ENCODE measurements at places on chromosomes 4 and X.

DNA sequence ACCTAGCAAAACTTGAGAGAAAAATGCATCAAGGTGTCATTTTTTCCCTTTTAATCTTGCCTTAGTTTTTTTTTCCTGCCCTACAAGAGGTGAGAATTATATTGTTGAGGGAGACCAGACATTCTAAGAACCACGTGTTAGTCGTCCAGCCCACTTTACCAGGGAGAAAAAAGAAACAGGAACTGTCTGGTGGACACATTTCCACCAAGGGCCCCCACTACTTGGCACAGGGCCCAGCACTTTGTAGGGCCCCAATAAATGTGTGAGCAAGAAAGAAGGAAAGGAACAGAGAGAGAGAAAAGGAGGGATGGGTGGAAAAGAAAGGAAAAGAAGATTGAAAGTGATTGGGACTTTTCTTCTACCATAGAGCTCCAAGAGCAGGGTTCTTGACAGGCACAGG is 3.9 kb upstream of the EGFL6 start:
- no peaks in the 10 kb centered on the region for H3K36me3 ChIP-seq
- H3K4me3 ChIP-seq, result no peak overlapping the region
- peaks cover 4% of the 10 kb centered on the region for H3K27me3 ChIP-seq
- no peak for DNase-seq
- H3K27ac ChIP-seq, result no peak overlapping the region

DNA sequence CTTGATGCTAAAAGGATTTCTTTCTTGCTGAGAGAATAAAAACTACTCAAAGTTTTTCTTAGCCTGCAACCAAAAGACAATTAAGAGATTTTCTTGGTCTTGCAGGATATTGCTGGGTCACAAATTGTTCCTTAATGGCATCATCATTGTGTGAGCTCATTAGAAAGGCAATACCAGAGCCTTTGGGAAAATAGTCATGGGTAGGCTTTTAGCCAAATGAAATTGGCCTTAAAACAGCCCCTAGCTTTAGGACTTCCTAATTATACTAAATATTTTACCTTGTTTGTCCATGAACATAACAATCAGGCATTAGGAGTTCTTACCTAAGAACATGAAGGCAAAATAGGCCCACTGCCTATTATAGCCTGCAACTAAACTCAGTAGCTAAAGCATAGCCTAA is 10.4 kb upstream of the FAM13A start:
- no peaks in the 10 kb centered on the region for H3K27me3 ChIP-seq
- no peak overlapping the region for H3K4me3 ChIP-seq
- no peaks in the 10 kb centered on the region for H3K4me1 ChIP-seq

- H3K27me3 ChIP-seq, result no peaks in the 10 kb centered on the region
- no peaks in the 10 kb centered on the region for H3K4me1 ChIP-seq
Measured at GRCh38 chr4:107519053-107519452, 201.0 kb downstream of the PAPSS1 start.

GRCh38 chr4:82171531-82172155 is 202.1 kb downstream of the HNRNPD start:
- H3K4me1 ChIP-seq, result no peaks in the 10 kb centered on the region
- H3K4me3 ChIP-seq, result no peak overlapping the region
- H3K27ac ChIP-seq, result no peak overlapping the region
- DNase-seq, result no peak

DNA sequence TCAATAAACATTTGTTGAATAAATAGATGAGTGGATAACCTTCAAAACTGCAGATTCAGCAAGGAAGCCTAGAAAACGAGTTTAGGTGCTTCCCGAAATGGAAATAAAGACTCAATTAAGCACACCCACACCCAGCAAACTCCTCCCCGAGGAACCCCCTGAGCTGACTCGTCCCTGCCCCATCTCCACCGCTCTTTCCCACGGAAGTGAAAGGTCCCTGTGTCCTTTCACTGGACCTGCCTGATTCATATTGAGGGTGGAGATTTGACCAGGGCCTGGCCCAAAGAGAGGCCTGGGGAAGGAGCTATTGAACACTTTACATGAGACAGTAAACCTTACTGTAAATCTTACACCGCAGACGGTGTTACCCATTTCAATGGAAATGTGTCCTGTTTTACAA is 129.1 kb downstream of the CPZ start:
- H3K36me3 ChIP-seq, result no peaks in the 10 kb centered on the region
- H3K4me1 ChIP-seq, result peaks cover 3% of the 10 kb centered on the region
- H3K27me3 ChIP-seq, result no peaks in the 10 kb centered on the region
- DNase-seq, result peak; percentile 27

DNA sequence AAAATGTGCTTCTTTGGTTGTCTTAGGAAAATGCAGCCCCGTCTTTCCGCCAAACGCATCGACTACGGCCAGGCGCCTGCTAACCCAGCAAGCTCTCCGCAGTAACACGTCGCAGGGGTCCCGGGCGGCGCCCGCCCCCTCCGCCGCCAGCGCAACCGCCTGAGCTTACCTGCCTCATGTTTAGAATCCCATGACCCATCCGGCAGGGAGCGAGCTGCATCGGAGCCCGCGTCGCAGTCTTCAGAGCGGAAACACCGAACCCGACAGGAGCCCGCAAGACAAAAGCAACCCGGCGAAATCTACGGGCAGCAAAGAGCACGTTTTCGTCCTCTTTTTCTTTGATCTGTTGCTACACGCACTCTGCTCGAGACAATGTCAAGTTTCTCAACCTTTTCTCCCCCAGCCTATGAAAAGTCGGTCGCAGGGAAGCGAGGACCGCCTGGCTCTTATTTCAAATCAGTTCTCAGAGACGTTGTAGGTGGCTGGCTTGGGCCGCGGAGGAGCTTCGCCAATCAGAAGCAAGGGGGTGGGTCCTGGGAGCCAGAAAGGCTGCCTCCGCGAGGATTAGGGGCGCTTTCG is at the start of gene MID1:
Gene MID1, minus strand, starts transcription at position 465 of the 579 bp plus-strand sequence. CDS start 53,038 bp downstream, outside the sequence.
- H3K27me3 ChIP-seq, result no peaks in the 10 kb centered on the region
- peaks cover 3% of the 10 kb centered on the region for H3K4me1 ChIP-seq
- no peaks in the 10 kb centered on the region for H3K36me3 ChIP-seq
- DNase-seq, result peak; percentile 60
- H3K27ac ChIP-seq, result peak within 1 kb of the TSS; percentile 86
- peak within 1 kb of the TSS; percentile 73 for H3K4me3 ChIP-seq

DNA sequence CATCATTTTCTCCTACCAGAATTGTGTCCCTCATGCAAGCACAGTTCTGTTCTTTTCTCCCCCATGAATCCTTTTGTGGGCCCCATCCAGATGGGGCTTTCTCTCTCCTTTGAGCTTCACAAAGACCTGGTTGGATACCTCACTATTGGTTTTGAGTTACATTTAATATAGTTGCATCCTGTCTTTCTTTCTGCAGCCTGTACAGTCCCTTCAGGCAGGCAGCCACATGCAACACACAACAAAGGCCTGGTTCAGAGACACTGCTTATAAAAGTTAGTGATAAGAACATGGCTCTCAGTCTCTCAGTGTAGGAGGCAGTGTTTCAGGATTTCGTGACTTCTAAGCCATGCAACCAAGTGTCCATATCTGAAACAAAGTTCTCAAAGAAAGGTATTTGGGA is 70.6 kb upstream of the PAGE3 start:
- no peaks in the 10 kb centered on the region for H3K27me3 ChIP-seq
- H3K36me3 ChIP-seq, result no peaks in the 10 kb centered on the region
- no peak for DNase-seq
- H3K27ac ChIP-seq, result no peak overlapping the region
- no peak overlapping the region for H3K4me3 ChIP-seq
- no peaks in the 10 kb centered on the region for H3K4me1 ChIP-seq

GRCh38 chr4:113575401-113575800 is 186.1 kb downstream of the CAMK2D start:
- no peaks in the 10 kb centered on the region for H3K36me3 ChIP-seq
- H3K27me3 ChIP-seq, result no peaks in the 10 kb centered on the region
- DNase-seq, result no peak
- H3K4me3 ChIP-seq, result no peak overlapping the region
- H3K27ac ChIP-seq, result no peak overlapping the region
- no peaks in the 10 kb centered on the region for H3K4me1 ChIP-seq

DNA sequence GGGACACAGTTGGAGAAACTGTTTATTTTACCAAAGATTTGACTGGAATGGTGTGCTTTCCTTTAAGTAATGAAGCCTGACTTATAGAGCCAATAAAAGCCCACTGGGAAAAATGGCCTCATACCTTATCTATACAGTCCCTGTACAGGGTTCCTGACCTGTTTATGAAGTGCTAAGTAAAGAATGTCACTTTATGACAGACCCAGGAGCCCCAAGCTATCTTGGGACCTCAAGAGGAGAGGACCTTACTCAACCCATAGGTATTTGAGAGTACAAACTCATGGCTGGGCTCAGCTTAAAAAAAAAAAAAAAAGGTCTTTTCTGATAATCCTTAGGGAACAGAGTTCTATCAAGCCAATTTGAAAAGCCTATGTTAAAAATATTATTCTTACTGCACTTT is 1389.3 kb downstream of the RAPGEF2 start:
- no peaks in the 10 kb centered on the region for H3K36me3 ChIP-seq
- H3K27ac ChIP-seq, result no peak overlapping the region
- H3K4me1 ChIP-seq, result no peaks in the 10 kb centered on the region
- no peak overlapping the region for H3K4me3 ChIP-seq
- no peaks in the 10 kb centered on the region for H3K27me3 ChIP-seq
- no peak for DNase-seq

- no peak for DNase-seq
- H3K36me3 ChIP-seq, result no peaks in the 10 kb centered on the region
- no peak overlapping the region for H3K4me3 ChIP-seq
- H3K27me3 ChIP-seq, result no peaks in the 10 kb centered on the region
- no peak overlapping the region for H3K27ac ChIP-seq
Measured at GRCh38 chr4:100421361-100421978, 96.4 kb downstream of the EMCN start.
